Mucosa of gallbladder (tissue), 1 donor: ENCODE measurements at places on chromosomes 1 and 21. TPM values are rescaled to one million over a fixed set of nuclear protein-coding genes. Genes with fewer than 3 reads are reported as not detected.
A peak's percentile ranks its signal among the peaks of the same experiment; 100 is the strongest.

GRCh38 chr1:95257758-95258157, 23.7 kb downstream of the RWDD3 start:
- DNase-seq: no peak

- DNase-seq: no peak
Observed at GRCh38 chr1:77739235-77739634, 20.4 kb downstream of the USP33 start.

DNA sequence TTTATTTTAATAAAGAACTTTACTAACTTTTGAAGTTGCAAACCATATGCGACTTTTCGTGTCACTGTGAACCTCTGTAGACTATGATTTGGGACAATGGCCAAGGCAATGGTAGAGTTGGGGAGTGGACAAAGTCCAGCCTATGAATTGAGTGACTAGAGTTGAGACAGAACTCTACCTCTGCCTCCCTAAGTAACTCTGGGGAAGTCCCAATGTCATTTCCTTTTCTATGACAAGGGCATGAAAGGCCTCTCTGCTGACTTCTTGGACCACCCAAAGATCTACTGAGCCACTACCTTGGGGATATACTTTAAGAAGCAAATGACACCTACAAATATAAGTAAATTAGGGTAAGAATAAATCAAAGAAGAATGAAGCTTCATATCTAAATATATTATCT, 19.3 kb downstream of the BEND5 start:
- no peak for DNase-seq

GRCh38 chr1:26094677-26095383, 16.8 kb upstream of the PDIK1L start:
- no peak for DNase-seq

GRCh38 chr1:43747736-43748135, 40.4 kb downstream of the ST3GAL3 start:
- no peak for DNase-seq

DNA sequence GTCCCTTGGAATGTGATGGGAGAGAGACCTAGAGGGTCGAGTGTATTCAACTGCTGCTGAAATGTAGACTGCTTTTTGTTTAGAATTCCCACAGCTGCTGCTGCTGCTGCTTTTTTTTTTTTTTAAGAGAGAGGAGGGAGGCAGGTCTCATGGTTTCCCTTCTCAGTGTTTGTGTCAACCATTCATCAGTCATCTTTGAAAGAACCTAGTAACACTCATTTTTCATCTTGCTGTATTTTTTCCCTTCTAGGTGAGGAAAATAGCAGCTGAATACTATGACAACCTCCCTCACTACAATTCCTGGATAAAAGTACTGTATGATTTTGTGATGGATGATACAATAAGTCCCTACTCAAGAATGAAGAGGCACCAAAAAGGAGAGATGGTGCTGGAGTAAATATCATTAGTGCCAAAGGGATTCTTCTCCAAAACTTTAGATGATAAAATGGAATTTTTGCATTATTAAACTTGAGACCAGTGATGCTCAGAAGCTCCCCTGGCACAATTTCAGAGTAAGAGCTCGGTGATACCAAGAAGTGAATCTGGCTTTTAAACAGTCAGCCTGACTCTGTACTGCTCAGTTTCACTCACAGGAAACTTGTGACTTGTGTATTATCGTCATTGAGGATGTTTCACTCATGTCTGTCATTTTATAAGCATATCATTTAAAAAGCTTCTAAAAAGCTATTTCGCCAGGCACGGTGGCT, 9.2 kb downstream of the DEGS1 start:
- no peak for DNase-seq

GRCh38 chr1:76203127-76203526, 128.6 kb downstream of the ST6GALNAC3 start:
- DNase-seq: no peak

GRCh38 chr21:38476385-38476784, 21.9 kb downstream of the ERG start:
- DNase-seq: no peak

GRCh38 chr1:214280386-214281020, 456 bp upstream of the SMYD2 start:
- DNase-seq: peak; percentile 15

DNA sequence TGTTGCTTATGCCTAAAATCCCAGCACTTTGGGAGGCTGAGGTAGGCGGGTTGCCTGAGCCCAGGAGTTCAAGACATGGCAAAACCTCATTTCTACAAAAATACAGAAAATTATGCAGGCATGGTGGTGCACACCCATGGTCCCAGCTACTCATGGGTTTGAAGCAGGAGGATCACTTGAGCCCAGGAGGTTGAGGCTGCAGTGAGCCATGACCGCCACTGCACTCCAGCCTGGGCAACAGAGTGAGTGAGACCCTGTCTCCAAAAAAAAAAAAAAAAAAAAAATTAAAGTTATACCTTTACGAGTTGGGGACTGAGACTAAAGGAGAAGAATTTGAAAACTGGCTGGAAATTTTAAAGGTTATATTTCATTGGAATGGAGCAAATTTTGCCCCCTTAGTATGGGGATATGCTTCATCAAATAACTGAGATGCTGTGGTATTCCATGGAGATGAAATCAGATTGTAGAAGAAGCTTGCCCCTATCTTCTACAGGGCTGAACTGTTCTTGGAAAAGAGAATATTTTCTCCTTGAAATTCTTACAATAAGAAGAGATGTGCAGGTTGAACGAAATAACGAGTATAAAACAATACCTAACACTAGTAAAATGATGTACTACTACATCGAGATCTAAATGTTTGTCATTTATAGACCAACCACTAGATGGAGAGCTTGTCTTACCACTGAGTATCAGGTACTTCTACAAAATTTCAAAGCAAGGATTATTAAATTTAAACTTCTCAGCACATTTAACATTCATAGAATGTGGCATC, 34.9 kb upstream of the SCYL3 start:
- no peak for DNase-seq

DNA sequence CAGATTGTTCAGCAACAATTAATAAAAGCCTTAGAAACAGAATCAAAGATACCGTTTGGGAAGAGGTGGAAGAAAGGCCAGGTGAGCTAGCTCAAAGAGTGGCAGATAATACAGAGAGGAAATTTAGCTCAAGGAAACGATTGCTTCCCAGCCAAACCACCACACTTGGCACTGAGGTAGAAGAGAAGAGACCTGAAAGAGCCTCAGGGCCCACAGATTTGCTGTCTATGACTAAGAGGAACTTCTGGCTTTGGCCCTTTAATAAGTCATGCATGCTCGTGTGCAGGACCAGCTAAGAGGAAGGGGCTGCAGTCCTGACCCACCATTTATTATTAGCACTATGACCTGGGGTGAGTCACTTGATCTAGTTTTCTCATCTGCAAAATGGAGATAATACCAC, 72.8 kb upstream of the BCL10 start:
- no peak for DNase-seq

DNA sequence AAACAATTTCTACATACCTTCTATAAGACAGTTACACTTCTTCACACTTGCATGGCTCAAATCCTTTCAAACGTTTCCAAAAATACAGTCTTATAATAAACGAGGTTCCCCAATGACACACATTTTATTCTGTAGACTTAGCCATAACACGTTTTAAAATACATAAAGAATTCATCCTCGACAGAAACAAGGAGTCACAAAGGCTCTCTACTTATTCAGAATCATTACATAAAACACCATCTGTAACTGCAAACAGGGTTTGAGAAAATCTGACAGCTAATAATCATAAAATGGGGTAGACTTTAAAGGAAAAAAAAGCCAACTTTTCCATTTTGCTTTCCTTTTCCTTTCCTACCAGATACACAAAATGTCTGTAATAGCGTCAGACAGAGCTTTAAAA, 1.8 kb downstream of the PIK3R3 start:
- no peak for DNase-seq

GRCh38 chr1:27444632-27445031, 45.3 kb downstream of the WASF2 start:
- DNase-seq: no peak

DNA sequence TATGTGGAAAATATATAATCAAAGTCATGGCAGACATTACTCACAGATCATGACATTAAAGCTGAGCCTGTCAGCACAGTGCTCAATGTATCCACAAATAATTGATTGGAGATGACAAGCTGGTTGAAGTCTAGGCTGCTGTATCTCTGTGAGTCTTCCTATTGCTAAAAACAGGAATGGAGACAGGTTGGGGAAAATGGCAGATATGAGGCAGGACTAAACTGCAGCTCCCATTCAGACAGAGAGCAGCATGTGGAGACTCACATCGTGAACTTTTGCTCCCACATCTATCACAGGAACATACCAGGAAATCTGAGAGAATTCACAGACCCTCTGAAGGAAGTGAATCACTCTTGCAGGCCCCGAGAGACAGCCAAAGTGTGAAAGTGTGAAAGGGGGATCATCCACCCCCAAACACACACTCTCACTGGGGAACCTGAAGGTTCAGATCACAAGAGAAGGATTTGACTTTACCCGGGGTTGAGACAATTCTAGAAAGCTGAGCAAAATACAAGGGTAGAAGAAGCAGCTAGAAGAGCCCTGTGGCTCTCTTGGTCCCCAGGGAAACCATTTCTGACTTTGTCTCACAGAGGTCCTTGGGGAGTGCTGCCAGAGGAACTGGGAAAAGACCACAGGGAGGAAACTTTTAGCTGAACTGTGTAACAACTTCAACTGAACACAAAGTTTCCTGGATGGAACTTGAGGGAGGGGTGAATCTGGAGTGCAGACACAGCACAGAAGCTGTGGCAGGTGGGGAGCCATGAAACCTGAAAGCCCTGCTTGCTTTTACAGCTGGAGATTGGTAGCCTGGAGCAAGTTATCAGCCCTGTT, 173.4 kb downstream of the S1PR1 start:
- DNase-seq: no peak

DNA sequence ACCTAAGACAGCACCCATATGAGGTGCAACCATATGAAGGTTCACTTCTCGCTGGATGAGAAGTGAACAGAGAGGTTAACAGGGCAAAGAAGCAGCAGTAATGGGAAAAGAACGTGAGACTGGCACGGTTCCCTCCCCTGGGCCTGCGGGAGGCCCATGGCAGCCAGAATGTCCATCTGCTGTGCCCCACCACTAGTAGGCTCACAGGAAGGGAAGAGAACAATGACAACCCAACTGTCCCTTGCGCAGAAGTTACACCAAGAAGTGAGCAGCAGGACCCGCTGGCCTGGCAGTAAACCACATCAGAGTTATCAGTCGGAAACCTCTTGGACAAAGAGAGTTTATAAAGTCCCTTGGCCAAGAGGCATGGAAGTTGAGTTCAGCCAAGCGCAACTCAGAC, 11.3 kb downstream of the HIVEP3 start:
- no peak for DNase-seq

Gene GPR3
- total RNA-seq: 0.09 TPM

Gene TNFRSF4
- total RNA-seq: 2.6 TPM
